ENCODE measurements at places on chromosomes 2 and 18. TPM values are rescaled to one million over a fixed set of nuclear protein-coding genes. Genes with fewer than 3 reads are reported as not detected.

GRHL1 gene
- 1.9 TPM for total RNA-seq

STK36 gene
- total RNA-seq, result 11.3 TPM

UGT1A3 gene
- not detected for total RNA-seq

FBXO41 gene
- 3.6 TPM for total RNA-seq

FBXO48 gene
- 0.83 TPM for total RNA-seq

OR6B3 gene
- total RNA-seq, result not detected

DNA sequence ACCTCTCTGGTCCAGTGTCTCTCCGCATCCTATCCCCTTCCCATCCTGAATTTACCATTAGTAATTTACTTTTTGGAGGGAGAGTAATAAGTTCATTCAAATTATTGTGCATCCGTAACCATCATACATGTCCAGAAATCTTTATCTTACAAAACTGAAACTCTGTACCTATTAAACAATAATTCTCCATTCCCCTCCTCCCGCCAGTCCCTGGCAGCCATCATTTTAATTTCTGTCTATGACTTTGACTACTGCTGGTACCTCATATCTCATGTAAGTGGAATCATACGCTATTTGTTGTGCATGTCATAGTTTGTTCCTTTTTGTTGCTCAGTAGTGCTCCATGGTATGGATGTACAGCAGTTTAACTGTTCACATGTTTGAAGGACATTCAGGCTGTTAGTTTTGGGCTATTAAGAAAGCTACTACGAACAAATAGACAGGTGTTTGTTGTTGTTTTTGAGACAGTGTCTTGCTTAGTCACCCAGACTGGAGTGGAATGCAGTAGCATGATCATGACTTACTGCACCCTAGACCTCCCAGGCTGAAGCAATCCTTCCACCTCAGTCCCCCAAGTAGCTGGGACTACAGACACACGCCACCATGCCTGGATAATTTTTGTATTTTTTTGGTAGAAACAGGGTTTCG is 2.0 kb downstream of the LIMS1 start:
- DNase-seq, result no peak

DNA sequence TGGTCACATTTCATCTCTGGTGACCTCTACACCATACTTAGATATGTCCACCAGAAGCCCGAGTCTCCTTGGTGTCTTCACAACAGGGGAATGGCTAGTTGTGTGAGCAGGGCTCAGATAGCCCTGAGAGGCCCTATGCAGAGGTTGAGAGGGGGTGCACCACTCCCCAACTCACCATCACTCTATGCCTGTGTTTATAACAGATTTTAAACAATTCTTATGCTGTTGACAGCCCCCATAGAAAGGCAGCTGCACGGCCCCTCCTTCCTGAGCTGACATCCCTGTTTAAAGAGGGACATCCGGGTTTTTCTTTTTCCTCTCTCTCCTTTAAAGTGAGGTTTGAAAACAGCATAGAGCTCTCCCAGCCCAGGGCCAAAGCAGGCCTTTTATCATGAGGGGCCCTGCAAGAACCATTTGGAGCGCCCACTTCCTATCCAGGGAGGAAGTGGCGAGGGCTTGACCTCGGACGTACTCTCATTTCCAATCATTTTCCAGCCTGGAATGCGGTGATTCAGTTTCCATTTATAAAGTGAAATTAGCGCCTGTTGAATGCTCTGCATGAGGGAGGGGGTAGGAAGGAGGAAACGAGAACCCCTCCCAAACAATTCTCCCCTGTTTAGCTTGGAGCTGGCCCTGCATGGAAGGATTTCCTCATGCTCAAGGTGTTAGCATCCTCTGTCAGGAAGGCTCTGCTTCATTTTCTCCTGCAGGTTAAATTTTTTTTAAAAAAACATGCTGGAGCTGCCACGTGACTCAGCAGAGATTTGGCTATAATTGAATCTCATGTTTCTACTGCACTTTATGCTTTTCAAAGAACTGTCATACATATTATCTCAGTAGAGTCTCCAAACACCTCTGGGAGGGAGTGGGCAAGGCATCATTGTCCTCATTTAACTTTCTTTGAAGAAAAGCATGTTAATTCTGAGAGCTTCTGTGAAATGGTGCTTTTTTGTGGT is 117.5 kb downstream of the DDX1 start:
- DNase-seq, result no peak

- peak; percentile 35 for DNase-seq
These were observed 1.8 kb downstream of the REL start for GRCh38 chr2:60882971-60883753.

- peak; percentile 58 for DNase-seq
These were observed 209.9 kb downstream of the TFCP2L1 start for GRCh38 chr2:121075006-121075551.

DNA sequence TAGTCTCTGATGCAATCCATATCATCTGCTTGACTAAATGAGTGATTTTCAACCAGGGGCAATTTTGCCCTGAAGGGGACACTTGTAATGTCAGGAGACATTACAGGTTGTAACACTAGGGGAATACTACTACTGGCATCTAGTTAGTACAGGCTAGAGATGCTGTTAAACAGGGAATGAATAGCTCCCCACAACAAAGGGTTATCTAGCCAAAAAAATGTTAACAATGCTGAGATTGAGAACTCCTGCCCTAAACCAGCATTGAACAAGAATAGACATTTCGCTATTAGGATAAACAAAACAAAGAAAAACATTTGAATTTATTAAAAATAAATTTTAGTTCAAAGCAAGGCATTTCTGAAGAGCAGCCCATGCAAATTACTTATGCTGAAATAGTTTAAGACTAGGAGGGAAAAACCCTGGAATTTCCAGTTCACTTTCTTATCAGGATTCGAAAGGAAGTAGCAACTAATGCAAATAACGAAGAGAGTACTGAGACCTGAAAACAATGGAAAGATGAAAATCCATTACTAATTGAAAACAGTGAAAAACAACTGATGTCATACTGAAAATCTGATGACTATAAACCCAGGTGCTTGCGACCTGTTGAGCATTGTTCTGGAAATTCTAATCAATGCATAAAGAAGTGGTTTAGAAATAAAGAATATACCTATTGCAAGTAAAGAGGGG is 53.1 kb downstream of the CAB39 start:
- no peak for DNase-seq

GRCh38 chr2:144771348-144771747 is 251.4 kb upstream of the ZEB2 start:
- DNase-seq, result peak; percentile 89

- DNase-seq, result no peak
These were observed 43.3 kb downstream of the AGAP1 start for GRCh38 chr2:235537186-235537585.

- no peak for DNase-seq
These were observed 78.7 kb downstream of the USP40 start for GRCh38 chr2:233487748-233488345.

GRCh38 chr2:6392966-6393365 is 472.7 kb downstream of the CMPK2 start:
- no peak for DNase-seq

GRCh38 chr2:46338674-46339073 is 41.5 kb downstream of the EPAS1 start:
- DNase-seq, result no peak

Data from SK-MEL-5 (cell line).